Kidney (tissue), 22 donors: ENCODE measurements at places on chromosomes 7 and 10. TPM values are rescaled to one million over a fixed set of nuclear protein-coding genes. Genes with fewer than 3 reads are reported as not detected.

DNA sequence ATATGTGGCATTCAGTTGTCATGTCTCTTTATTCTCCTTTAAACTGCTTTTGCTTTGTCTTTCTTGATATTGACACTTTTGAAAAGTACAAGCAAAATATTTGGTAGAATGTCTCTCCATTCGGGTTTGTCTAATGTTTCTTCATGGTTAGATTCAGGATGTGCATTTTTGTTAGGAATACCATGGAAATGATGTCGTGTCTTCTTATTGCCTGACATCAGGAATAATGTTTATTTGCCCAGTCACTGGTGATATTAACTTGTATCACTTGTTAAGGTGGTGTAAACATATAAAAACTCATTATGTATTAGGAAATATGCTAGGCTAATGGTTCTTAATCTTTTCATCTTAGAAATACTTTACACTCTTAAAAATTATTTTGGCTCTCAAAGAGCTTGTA is 43.4 kb downstream of the CDK1 start:
- no peak for DNase-seq

GRCh38 chr10:118870467-118871243 is 115.9 kb upstream of the CACUL1 start:
- DNase-seq: peak; percentile 81

- DNase-seq: no peak
These were observed 739 bp upstream of the CCDC186 start for GRCh38 chr10:114174695-114175188.

DNA sequence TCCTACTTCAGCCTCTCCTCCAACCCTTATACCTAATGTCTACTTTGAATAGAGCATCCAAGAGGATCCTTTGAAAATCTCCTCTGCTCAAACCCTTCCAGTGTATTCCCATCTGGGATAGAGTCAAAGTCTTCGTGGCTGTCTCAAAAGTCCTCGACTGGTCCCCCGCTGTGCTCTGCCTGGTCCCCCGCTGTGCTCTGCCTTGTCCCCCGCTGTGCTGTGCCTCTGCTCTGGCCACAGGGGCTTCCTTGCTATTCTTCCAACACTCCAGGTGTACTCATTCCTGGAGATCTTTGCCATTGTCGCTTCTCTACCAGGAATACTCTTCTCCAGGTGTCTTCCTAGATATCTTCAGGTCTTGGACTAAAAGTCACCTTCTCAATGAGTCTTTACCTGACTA is 36.1 kb upstream of the COMMD3 start:
- DNase-seq: no peak

- no peak for DNase-seq
These were observed 138.6 kb downstream of the EMX2 start for GRCh38 chr10:117681104-117681503.

Gene OR13A1
- polyA plus RNA-seq: not detected
